ENCODE measurements at places on chromosomes 2 and 18. TPM values are rescaled to one million over a fixed set of nuclear protein-coding genes. Genes with fewer than 3 reads are reported as not detected.

DNA sequence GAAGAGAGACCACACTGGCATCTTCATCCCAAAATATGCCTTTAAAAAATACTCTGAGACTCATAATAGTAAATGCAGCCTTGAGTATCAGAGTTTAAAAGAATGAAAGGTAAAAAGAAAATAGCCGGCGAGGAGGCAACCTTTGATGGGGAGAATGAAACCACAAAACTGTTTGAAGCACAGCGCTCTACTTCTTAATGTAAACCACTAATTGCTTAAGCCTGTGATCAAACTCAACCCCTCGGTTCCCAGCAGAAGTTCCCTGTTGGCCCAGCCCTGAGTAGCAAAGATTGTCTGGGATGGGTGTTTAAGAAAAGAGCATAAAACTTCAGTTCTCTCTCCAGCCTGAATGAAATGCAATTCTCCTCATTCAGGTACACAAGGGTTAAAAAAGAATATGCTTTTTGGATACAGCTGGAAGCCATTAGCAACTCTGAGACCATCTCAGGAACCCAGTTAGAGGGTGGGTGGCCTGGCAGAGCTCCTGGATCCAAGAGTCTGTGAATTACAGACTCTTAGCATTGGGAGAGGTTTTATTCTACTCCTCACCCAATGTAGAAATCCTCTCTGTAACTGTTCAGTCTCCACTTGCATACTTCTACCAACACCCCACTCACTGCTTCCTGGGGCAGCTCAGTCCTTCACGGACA, 44.8 kb downstream of the VIT start:
- H3K27me3 ChIP-seq = no peaks in the 10 kb centered on the region
- H3K27ac ChIP-seq = no peak overlapping the region
- DNase-seq = no peak

- no peaks in the 10 kb centered on the region for H3K36me3 ChIP-seq
- no peaks in the 10 kb centered on the region for H3K27me3 ChIP-seq
- no peak for DNase-seq
- no peak overlapping the region for H3K27ac ChIP-seq
- H3K4me1 ChIP-seq = no peaks in the 10 kb centered on the region
Measured at GRCh38 chr2:128545829-128546228, 227.2 kb upstream of the HS6ST1 start.

DNA sequence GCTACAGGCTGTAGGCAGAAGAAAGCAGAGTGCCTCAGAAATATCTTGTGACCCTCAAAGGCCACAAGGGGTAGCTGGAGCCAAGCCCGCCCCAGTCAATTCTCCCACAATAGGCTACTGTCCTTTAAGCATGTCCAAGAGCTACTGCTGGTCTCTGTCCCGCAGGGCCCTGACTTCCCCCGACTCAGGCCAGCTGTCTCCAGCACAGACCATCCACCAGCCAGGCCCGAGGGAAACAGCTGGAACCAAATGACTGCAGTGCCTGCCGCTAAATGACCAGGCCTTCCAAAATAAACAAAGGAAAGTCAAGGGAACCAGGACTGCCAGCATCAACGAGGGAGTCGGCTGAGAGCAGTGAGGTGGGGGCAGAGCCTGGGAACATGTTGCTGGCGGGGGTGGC, 36.7 kb downstream of the MCFD2 start:
- no peak overlapping the region for H3K27ac ChIP-seq
- H3K4me3 ChIP-seq = no peak overlapping the region
- DNase-seq = no peak

GRCh38 chr2:128664499-128664971, 345.9 kb upstream of the HS6ST1 start:
- no peak for DNase-seq
- no peak overlapping the region for H3K27ac ChIP-seq
- no peak overlapping the region for H3K4me3 ChIP-seq
- H3K36me3 ChIP-seq = no peaks in the 10 kb centered on the region

- H3K27me3 ChIP-seq = no peaks in the 10 kb centered on the region
- no peak overlapping the region for H3K4me3 ChIP-seq
- no peaks in the 10 kb centered on the region for H3K4me1 ChIP-seq
- H3K27ac ChIP-seq = no peak overlapping the region
- no peak for DNase-seq
- no peaks in the 10 kb centered on the region for H3K36me3 ChIP-seq
Measured at GRCh38 chr18:45930963-45931362, 36.2 kb downstream of the EPG5 start.

GRCh38 chr2:60662781-60663180, 93.3 kb upstream of the PAPOLG start:
- H3K36me3 ChIP-seq = no peaks in the 10 kb centered on the region
- DNase-seq = no peak
- H3K4me3 ChIP-seq = no peak overlapping the region
- H3K27ac ChIP-seq = no peak overlapping the region
- H3K27me3 ChIP-seq = no peaks in the 10 kb centered on the region
- H3K4me1 ChIP-seq = no peaks in the 10 kb centered on the region

GRCh38 chr2:98020516-98020915, 24.8 kb upstream of the TMEM131 start:
- no peaks in the 10 kb centered on the region for H3K4me1 ChIP-seq
- no peaks in the 10 kb centered on the region for H3K27me3 ChIP-seq
- no peak for DNase-seq
- H3K4me3 ChIP-seq = no peak overlapping the region
- H3K36me3 ChIP-seq = no peaks in the 10 kb centered on the region

GRCh38 chr18:57094175-57094574, 52.7 kb upstream of the BOD1L2 start:
- no peak overlapping the region for H3K4me3 ChIP-seq
- DNase-seq = no peak
- no peaks in the 10 kb centered on the region for H3K36me3 ChIP-seq
- no peak overlapping the region for H3K27ac ChIP-seq
- no peaks in the 10 kb centered on the region for H3K27me3 ChIP-seq
- H3K4me1 ChIP-seq = no peaks in the 10 kb centered on the region

GRCh38 chr18:69900941-69901340, 46.7 kb downstream of the CD226 start:
- H3K36me3 ChIP-seq = no peaks in the 10 kb centered on the region
- H3K4me3 ChIP-seq = no peak overlapping the region
- no peak overlapping the region for H3K27ac ChIP-seq
- H3K27me3 ChIP-seq = no peaks in the 10 kb centered on the region
- no peak for DNase-seq
- no peaks in the 10 kb centered on the region for H3K4me1 ChIP-seq

- no peak overlapping the region for H3K4me3 ChIP-seq
- DNase-seq = no peak
- H3K4me1 ChIP-seq = no peaks in the 10 kb centered on the region
- H3K27ac ChIP-seq = no peak overlapping the region
- no peaks in the 10 kb centered on the region for H3K36me3 ChIP-seq
Measured at GRCh38 chr18:23714576-23714975, 25.3 kb downstream of the LAMA3 start.

DNA sequence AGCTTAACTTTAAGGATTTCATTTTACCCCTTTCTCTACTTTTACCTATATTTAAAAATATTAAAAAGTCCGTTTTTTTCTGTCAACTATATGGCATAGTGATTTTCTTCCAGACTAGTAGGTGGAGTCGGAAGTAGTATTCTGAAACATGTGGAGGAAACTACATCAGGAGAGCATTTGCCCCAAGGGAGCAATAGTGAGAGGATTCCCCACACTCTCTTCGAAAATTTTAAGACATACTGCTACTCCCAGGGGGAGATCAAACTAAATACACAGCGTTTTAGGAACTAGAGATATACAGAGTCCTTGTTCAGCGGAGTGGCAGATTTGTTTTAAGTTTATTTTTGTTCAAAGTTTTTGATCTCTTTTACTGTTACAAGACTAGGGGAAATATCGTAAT, 40.6 kb downstream of the METAP1D start:
- H3K27ac ChIP-seq = no peak overlapping the region
- H3K36me3 ChIP-seq = no peaks in the 10 kb centered on the region
- DNase-seq = no peak
- H3K4me1 ChIP-seq = no peaks in the 10 kb centered on the region

GRCh38 chr18:73279498-73279897, 411.7 kb upstream of the NETO1 start:
- H3K27ac ChIP-seq = no peak overlapping the region
- H3K4me3 ChIP-seq = no peak overlapping the region
- H3K36me3 ChIP-seq = no peaks in the 10 kb centered on the region
- H3K27me3 ChIP-seq = no peaks in the 10 kb centered on the region
- no peaks in the 10 kb centered on the region for H3K4me1 ChIP-seq
- DNase-seq = no peak

DNA sequence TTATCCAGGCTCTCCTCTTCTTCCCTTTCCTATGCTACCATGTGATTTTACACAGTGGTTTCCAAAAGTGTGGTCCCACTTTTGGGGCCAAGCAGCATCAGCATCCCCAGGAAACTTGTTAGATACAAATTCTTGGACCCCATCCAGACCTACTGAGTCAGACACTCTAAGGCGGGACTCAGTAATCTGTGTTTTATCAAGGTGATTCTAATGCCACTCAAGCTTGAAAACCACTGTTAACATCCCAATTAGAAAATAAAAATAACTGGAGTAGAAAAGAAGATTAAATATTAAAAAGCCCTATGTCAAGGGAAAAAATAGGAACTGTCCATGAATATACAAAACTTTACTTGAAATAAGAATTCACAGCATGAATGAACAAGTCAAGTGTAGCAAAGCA, 10.8 kb downstream of the DSG2 start:
- no peak for DNase-seq
- no peaks in the 10 kb centered on the region for H3K36me3 ChIP-seq
- no peaks in the 10 kb centered on the region for H3K4me1 ChIP-seq

REG3G gene
- total RNA-seq = not detected

IL1RN gene
- total RNA-seq = 3.7 TPM

C18orf32 gene
- total RNA-seq = 56.6 TPM

SYT4 gene
- total RNA-seq = 0.14 TPM

CMPK2 gene
- 13.7 TPM for total RNA-seq

Measured in prostate gland (tissue), 2 donors.